ENCODE measurements at places on chromosomes 11 and 22.
A peak's percentile ranks its signal among the peaks of the same experiment; 100 is the strongest.

- no peak for DNase-seq
Observed at GRCh38 chr22:17235149-17235655, 16.0 kb upstream of the ADA2 start.

- DNase-seq = no peak
Observed at GRCh38 chr22:49548356-49549202, 279.1 kb downstream of the BRD1 start.

GRCh38 chr11:15826826-15827225 lies 529.5 kb downstream of the SOX6 start:
- DNase-seq = peak; percentile 59

GRCh38 chr22:30248484-30248883 lies 1.9 kb upstream of the LIF start:
- no peak for DNase-seq

DNA sequence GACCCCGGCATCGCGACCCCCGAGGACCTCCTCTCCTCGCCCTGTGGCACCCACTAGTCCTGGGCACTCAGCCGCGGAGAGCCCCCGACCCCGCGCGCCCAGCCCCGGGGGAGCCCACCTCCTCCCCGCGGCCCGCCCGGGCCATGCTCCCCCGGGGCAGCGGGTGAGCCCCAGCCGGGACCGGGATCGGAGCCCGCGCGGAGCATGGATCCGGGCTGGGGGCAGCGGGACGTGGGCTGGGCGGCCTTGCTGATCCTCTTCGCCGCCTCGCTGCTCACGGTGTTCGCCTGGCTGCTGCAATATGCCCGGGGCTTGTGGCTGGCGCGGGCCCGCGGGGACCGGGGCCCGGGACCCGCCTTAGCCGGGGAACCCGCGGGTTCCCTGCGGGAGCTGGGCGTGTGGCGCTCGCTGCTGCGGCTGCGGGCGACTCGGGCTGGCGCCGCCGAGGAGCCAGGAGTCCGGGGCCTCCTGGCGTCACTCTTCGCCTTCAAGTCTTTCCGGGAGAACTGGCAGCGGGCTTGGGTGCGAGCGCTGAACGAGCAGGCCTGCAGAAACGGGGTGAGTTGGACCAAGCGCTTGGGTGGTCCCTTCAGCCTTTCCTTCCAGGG lies 498 bp downstream of the C2CD2L start:
- DNase-seq = peak; percentile 33

DNA sequence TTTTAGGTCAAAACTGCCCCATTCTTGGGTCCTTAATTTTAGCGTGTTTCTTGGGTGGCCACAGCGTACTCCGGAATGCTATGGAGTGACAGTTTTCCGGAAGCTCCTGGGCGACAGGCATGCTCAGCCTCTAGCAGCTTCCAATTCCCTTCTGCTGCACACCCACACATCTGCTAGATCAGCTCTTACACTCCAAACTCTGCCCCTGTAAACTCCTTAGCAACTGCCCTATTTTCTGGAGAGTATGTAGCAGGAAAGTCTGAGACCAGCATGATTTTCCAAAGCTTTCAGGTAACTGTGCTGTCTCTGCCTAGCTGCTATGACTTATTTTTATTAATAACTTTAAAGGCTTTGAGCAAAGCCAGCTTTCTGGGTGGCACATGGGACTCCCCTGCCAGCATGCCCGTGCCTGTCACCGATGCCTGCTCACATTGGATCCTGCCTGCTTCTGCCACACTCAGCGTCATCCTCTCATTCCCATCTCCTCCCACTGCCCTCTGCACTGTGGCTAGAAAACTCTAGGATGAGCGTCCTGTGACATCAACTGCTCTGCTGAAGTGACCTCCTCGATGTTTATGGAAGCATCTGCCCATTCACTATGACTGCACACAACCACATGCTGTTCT lies 17.3 kb downstream of the TOLLIP start:
- DNase-seq = no peak

DNA sequence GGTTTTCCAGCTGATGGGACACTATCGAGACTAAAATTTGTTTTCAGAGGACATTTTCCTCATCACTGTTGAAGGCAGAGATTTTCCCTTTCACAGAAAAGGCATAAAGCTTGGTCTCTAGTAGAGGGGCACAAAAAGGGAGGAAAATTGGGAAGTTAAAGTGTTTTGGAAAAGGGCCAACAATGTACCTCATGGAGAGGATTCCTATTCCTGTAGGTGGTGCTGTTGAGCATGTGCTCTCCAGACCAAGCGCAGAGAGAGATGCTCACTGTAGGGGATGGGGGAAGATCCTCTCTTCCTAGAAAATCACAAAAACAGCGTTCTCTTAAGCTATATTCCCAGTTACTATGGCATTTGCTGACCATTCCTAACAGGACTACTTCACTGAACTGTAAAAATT lies 44.9 kb downstream of the OR4C46 start:
- DNase-seq = no peak

- peak; percentile 71 for DNase-seq
Observed at GRCh38 chr22:36252754-36253522, at the start of gene APOL1. TSS of gene APOL1 (plus strand) at chr22:36253133. CDS start at chr22:36254956, 1,823 bp downstream.

DNA sequence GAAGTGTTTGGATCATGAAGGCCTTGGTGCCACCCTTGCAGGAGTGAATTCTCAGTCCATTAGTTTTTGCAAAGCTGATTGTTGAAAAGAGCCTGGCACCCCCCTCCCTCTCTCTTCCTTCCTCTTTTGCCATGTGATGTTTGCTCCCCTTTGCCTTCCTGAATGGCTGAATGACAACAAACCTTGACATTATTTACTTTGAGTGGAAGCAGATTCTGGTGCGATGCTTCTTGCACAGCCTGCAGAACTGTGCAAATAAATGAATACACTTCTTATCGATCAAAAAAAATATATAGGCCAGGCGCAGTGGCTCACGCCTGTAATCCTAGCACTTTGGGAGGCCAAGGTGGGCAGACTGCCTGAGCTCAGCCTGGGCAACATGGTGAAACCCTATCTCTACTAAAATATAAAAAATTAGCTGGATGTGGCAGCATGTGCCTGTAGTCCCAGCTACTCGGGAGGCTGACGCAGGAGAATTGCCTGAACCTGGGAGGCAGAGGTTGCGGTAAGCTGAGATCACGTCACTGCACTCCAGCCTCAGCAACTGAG lies 2.0 kb upstream of the NARS2 start:
- no peak for DNase-seq

- no peak for DNase-seq
Observed at GRCh38 chr11:19559746-19560145, 152.9 kb upstream of the NAV2 start.

DNA sequence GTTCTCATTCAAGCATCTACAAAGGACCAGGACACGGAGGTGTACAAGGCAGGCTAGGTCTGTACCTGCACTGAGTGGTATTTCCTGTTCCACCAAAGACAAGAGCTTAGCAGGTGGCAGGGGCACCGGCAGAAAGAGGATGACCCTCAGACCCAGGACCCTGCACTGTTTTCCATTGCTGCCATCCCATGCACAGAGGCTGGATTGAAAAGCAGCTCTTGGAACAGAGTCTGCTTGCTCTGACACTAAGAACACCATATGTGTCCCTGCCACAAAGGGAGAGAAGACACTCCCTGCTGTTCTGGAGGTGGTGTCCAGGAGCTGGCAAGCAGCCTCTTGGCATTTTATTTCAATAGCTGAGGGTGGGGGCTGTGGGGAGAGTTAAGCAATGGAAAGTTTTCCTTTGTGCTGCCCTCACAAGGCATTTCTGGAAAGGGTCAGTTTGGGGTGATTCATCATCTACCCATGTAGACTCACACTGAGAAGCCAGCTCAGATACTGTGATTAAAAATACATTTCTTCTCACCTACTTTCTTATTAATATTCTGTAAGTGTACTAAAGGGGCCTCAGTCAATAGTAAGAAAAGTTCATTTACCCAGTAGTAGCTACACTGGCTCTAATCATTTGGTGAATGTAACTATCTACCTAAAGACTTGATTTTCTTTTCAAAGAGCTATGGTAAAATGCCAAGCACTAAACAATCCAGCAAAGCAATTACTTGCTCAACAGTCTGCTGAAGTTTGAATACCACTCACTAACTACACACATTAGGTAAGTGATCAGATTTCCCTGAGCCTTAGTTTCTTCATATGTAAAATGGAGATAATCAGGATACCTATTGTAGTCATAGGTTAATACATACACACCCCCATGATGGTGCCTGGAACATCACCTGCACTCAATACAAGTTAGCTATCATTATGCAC lies 55.2 kb downstream of the SLC1A2 start:
- DNase-seq = peak; percentile 35

DNA sequence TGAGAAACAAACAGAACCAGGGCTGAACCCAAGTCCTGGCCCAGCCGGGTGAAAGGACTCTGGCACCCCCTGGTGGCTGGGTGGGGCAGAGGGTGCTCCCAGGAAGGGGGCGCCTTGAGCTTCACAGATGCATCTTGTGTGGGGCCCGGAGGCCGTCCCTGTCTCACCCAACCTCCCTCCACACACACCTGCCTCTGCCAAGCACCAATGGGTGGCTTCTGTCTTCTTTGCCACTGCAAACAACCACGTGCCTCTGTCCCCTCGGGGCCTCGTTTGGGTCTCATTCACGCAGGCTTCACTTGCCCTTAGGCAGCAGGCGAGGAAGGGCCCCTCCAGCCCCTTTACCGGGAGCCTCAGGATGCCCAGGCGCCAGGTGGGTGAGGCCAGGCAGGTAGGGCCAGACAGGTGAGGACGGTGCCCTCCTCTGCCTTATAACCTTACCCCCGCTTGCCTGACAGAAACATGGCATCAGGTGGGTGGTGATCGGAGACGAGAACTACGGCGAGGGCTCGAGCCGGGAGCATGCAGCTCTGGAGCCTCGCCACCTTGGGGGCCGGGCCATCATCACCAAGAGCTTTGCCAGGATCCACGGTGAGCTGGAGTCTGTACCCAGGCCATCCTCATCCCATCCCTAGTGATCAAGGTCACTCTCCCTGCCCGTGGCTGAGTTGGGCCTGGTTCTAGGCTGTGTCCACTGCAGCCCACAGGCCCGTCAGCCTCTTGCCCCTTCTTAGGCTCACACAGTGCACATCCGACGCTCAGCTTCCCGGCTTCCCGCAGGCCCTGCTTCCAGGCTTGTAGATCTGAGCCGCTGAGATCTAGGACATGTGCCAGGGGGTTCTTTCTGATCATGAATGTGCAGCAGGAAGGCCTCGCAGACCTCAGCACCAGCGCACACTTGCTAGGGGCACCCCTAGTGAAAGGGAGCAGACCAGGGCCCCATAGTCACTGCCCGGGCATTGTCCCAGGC lies 17.2 kb downstream of the POLR3H start:
- DNase-seq = peak; percentile 50

DNA sequence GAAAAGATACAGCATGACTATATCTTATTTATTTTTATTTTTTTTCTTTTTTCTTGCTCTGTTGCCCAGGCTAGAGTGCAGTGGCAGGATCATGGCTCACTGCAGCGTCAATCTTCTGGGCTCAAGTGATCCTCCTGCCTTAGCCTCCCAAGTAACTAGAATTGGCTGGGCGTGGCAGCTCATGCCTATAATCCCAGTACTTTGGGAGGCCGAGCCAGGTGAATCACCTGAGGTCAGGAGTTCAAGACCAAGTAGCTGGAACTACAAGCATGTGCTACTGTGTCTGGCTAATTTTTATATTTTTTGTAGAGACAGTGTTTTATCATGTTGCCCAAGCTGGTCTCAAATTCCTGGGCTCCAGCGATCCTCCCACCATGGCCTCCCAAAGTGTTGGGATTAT lies 28.3 kb upstream of the CCDC134 start:
- no peak for DNase-seq

DNA sequence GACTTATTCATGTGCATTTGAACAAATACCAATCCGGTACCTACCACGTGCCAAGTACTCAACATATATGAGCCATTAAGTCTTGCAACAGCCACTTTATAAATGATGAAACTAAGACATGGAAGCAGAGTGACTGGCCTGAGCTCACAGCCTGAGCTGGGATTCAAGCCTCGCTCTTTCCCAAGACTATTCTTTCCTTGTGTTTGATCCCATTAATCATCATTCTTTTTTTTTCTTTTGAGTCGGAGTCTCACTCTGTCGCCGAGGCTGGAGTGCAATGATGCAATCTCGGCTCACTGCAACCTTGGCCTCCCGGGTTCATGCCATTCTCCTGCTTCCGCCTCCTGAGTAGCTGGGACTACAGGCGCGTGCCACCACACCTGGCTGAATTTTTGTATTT lies 119.3 kb downstream of the ABTB2 start:
- no peak for DNase-seq
